ENCODE measurements at places on chromosomes 4 and X.

- peak; percentile 91 for DNase-seq
Observed at GRCh38 chr4:182593864-182594263, 323.3 kb downstream of the DCTD start.

DNA sequence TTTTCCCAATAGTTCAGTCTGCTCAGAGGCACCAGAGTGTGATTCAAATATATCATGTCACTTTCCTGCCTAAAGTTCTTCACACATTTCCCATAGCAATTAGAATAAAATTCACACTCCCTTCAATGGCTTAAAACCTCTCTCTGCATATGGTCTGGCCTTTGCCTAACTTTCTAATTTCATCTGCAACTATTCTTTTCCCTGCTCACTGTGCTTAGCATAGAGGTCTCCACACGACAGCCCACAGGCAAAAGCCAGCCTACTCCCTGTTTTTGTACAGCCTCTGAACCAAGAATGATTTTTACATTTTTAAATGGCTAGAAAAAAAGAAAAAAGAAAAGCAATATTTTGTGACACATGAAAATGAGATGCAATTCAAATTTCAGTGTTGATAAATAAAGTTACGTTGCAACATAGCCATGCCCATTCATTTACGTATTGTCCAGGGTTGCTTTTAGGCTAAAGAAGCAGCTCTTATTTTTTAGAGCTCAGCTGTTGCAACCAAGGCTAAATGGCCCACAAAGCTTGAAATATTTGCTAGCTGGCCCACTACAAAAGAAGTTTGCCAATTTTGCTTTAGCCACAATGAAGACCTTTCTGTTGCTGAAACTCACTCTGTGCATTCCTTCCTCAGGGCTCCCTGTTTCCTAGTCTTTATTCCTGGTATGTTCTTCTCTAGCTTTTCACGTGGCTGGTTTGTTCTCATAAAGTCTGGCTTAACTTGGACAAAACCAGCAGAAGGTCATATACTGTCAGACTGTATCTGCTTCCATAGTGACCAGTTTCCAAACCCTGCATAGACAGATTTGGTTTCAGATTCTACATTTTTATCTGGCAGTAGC, 26.6 kb upstream of the IRF2 start:
- no peak for DNase-seq

- no peak for DNase-seq
Observed at GRCh38 chrX:123222920-123223319, 38.8 kb downstream of the GRIA3 start.

DNA sequence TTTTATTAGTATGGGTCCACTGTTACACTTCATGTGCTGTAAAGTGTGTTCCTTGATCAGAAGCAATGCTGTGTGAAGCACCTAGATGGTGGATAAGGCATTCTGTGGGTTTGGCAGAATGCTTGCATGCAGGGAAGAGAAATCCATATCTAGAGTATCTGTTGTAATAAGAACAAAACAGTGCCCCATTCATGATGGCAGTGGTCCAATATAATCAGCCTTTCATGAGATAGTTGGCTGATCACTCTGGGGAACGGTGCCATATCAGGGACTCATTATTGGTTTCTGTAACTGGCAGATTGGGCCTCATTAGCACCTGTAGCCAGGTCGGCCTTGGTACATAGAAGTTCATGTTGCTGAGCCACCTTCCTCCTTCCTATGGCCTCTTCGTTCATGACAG, 28.7 kb downstream of the STIM2 start:
- DNase-seq: no peak

GRCh38 chr4:18961266-18961665, 939.7 kb upstream of the LCORL start:
- no peak for DNase-seq

DNA sequence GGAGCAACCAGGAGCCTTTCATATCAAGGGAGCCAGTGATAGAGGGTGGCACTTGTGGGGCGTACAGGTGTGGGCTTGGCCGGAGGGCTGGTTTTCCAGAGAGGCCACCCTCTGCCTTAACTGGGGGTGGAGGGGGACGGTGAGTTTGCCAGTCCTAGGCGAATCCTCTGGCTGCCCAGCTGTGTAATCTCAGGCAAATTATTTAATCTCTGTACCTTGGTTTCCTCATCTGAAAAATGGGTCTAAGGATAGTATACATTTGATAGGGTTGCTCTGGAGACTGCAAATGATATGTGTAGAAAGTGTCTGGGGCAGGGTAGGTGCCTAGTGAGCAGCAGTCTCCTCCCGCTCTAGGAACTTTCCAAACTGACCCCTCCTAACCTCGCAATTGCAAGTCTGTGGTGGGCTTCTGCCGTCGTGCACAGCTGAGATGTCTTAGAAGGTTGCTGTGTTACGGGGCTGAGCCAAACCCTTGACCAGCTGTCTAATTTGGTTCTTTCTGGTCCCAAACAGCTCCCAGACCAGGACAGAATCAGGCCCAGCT, 3.8 kb upstream of the CXCR3 start:
- DNase-seq: no peak

DNA sequence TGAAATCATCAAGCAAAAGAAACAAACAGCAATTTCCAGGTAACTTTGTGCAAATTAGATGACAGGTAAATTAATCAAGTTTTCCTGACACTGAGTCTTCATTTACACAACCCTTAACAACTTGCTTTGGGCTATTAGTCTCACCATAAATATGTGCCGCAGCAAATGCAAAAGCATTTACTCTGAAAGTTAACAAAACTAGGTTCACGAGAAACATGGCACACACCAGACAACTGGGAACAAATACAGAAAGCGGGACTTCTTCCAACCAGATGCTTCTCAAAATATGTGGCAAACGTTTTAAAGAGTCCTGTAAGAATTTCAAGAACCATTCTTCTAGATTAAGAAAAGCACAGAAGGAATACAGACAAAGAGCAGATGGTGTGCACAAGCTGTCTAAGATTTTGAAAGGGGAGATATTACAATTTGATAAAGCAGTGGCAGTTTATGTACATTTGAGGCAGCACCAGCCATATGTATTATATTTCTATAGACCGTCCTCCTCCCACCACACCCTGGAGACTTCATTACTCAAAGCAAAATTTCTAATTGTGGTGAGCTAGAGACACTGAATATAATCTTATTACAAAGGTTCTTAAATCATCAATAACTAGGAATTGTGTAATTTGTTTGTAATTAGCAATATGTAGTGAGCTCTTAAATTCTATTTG, 192.5 kb upstream of the ADAMTS3 start:
- DNase-seq: no peak

DNA sequence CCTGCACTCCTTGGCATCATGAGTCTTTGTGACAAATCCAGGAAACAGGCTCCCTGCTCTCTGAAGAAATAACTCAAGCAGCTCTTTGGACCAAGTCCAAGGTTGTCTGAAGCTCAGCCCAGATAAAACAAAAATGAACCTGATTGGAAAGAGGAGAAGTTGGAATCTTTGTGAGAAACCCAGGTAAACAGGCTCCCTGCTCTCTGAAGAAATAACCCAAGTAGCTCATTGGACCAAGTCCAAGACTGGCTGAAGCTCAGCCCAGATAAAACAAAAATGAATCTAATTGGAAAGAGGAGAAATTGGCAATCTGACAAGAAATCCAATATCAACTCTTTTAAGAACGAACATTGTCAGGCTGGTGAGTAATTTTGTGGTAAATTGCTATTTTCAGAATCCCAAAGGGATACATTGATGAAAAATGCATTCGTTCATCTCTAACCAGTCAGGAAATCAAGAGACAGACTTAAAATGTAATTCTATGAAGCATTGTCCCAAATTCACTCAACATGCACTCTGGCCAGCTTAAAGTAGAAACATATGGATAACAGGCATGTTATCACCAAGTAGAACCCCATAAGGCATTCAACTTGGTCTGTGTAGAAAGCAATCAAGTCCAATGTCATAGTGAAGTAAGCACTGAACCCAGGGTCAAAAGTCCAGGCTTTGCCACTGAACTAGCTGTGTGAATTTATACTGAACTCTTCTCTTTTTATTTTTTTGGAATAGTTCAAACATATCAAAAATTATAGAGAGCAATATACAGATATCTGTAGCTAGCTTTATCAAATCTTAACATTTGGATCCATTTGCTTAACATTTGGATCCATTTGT, 16.8 kb upstream of the NFXL1 start:
- no peak for DNase-seq

GRCh38 chr4:159159611-159160010, 56.7 kb downstream of the RAPGEF2 start:
- peak; percentile 22 for DNase-seq

GRCh38 chr4:4857809-4858508, 1.5 kb upstream of the MSX1 start:
- DNase-seq: no peak

GRCh38 chr4:2217726-2218125, 24.2 kb downstream of the HAUS3 start:
- DNase-seq: no peak

- no peak for DNase-seq
Observed at GRCh38 chr4:150345207-150345744, 236.7 kb upstream of the MAB21L2 start.

GRCh38 chrX:124720532-124720931, 374.2 kb downstream of the SH2D1A start:
- DNase-seq: no peak

GRCh38 chr4:151692821-151693673, 67.8 kb downstream of the GATB start:
- no peak for DNase-seq

GRCh38 chr4:157220371-157220881, at the start of gene GRIA2:
Gene GRIA2 (plus strand): TSS chr4:157220728. CDS start chr4:157221043, 315 bp downstream.
- DNase-seq: peak; percentile 2

- DNase-seq: no peak
Observed at GRCh38 chrX:94743478-94743877, 1069.5 kb downstream of the FAM133A start.

- DNase-seq: no peak
Observed at GRCh38 chrX:31266203-31267076, 194.6 kb upstream of the FTHL17 start.

GRCh38 chr4:72918362-72918761, 151.2 kb downstream of the COX18 start:
- DNase-seq: no peak

DNA sequence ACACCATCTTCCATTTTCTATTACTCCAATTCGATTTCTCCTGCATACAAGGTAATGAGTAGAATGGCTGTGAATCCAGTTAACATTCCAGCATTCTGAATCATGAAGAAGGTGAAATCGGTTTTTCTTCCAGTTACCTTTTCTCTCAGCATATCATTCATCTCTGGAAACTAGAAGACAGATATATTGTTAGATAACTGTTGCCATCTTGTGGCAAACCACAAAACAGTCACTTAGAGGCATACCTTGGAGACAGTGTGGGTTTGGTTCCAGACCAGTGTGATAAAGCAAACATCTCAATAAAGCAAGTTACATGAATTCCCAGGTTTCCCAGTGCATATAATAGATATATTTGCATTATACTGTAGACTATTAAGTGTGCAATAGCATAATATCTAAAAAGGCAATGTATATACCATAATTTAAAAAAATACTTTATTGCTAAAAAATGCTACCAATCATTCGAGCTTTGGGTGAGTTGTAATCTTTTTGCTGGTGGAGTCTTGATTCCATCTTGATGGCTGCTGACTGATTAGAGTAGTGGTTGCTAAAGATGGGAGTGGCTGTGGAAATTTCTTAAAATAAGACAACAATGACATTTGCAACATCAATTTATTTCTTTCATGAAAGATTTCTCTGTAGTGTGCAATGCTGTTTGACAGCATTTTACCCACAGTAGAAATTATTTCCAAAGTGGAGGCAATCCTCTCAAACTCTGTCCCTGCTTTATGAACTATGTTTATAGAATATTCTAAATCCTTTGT, 82.1 kb downstream of the SLC39A8 start:
- peak; percentile 4 for DNase-seq

DNA sequence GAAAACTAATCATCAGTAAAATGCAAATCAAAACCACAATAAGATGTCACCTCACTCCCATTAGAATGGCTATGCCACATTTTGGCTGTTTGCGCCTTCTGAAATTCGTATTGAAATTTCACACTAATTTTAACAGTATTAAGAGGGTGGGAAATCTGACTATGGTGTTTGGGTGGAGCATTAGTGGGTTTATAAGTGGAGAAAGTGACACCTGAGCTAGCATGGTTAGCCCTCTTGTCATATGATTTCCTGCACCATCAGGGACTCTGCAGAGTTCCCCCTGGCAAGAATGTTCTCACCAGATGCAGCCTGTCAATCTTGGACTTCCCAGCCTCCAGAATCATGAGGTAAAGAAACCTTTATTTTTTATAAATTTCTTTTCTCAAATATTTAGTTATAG, 31.6 kb upstream of the BRWD3 start:
- DNase-seq: no peak

DNA sequence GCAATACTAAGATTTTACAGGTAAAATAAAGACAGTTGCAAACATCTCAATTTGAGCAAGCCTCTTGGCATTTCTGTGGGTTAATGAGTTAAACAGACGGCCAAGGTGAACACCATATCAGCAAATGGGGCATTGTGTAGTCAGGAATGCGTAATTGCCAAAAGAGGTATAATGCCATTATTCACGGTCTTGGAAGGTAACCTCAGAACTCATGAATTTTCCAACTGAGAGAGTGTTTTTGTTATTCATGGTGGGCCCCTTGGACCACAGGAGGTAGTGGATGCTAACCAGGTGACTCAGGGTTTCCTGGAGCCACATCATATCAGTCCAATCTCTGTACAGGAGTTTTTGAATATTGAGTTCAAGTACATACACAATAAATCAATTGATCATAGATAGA, 368.0 kb upstream of the TECRL start:
- no peak for DNase-seq

DNA sequence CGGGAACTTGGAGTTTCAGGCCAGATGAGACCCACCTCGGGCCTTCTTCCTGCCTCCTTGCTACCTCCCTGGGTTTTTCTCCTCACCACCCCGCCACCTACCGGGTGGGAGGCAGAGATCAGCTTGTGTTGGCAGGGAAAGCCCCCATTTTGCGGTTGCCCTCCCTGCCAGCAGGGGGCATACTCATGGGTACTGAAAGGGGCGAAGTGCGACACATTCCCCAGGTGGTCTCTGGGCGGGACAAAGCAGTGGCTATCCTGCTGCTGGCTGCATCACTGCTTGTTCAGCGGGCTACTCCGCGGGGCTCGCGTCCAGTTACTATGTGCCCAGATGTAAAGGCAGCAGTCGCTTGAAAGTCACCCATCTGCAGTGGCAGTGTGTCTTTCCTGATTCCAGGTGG, 330.3 kb downstream of the PDHA2 start:
- no peak for DNase-seq

DNA sequence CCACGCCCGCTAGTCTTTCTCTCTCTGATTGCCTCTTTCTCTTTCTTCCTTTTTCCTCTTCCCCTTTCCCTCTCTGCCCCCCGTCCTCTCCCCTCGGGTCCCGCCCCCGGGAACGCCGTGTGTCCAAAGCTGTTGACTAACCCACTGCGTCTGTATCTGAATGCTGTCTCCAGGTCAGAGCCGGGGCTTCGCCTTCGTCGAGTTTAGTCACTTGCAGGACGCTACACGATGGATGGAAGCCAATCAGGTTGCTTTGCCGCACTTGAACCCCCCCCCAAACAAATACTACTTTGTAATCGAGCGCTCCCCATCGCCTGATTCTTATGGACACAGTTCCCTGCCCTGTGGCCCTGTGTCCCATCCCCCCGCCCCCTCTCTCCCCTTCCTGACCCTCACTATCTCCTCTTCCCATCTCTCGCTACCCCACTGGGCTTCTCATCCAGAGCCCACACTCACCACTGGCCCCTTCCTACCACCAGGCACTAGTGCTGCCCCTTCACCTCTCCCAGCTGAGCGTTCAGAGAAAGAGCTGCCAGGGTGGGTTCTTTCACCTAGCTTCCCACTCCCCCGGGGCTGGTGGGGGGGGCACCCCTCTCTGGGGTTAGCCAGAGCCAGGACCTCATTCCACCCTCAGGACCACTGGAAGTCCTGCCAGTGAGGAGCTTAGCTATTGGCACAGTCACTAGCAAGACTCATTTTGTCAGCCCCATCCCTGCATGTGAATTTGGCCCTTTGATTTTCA, 18.6 kb upstream of the UBA1 start:
- DNase-seq: no peak
